Activated CD8-positive, alpha-beta memory T cell treated with anti-CD3 and anti-CD28 coated beads, Interleukin-2, amount 10 ng/mL, durations not matched to agents 7 days and 5 days (primary cell): ENCODE measurements at places on chromosomes 12 and 14.

DNA sequence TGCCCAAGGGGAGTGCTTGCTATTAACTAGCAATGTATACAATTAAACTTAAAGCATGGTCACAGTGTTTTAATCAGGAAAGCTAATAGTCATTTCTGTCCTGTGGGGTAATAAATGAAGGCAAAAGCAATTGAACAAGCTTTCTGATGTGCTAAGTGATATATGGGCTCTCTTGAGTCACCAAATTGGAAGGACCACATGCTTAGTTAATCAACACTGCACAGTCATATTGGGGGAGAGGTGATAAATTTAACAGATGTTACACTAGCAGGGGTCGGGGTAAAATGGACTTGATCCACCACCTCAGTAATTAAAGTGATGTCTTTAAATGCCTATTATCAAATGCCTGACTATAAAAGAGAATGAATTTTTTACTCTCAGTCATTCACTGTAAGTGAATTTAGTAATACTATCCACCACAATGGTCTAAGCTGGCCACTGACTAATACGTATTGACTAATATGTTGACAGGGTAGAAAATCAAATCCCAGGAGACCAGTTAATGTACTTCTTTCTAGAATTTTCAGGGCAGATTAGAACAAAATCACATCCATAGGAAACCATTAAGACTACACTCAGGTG, 736.3 kb downstream of the RPS29 start:
- no peaks in the 10 kb centered on the region for H3K27me3 ChIP-seq
- no peak overlapping the region for H3K4me3 ChIP-seq
- H3K27ac ChIP-seq, result no peak overlapping the region
- H3K4me1 ChIP-seq, result no peaks in the 10 kb centered on the region

DNA sequence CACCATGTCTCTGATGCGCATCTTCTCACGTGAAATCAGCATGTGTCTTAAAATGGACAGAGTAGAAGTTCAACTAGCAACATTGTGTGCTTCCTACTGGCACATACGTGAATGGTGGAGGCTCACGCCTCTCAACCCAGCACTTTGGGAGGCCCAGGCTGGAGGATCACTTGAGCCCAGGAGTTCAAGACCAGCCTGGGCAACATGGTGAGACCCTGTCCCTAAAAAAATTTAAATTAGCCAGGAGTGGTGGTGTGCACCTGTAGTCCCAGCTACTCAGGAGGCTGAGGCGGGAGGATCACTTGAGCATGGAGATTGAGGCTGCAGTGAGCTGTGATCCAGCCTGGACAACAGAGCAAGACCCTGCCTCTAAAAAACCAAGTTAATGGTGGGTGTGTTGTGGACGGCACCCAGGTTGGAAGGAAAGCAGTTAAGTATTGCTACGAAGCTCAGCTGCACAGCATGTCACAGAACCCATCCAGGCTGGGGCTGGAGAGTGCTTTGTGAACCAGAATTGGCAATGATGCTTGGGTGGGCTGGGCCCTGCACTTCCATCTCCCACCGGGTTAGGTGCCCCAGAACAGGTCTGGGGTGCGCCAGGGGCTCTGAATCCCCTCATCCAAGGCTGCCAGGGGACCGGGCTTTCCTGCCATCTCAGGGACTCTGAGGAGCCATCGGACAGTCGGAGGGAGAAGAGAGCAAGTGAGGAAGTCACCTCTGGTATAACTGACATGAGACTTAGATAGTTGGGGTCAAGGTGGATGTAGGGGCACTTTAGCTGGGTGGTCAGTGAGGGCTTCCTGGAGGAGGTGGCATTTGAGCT, 33.0 kb upstream of the ULK1 start:
- no peak overlapping the region for H3K4me3 ChIP-seq
- DNase-seq, result no peak
- H3K27ac ChIP-seq, result no peak overlapping the region
- H3K4me1 ChIP-seq, result peaks cover 9% of the 10 kb centered on the region
- no peaks in the 10 kb centered on the region for H3K36me3 ChIP-seq

DNA sequence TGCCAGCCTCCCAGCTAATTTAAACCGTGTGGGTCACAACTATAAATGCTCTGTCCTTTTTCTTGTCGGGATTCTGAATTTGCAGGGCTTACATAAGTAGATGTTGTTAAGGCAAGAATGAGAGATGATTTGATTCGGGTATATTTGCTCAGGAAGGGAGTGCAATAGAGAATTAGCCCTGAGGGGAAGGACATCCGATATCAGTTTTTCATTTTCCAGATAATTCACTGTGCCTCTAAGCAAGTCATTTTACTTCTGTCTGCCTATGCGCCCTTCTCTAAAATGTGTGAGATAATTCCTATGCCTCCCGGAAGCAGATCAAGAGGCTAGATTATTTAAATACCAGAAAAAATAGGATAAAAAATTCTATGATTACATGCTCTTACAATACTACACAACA, 300.5 kb downstream of the RMST start:
- H3K36me3 ChIP-seq, result no peaks in the 10 kb centered on the region
- no peak overlapping the region for H3K4me3 ChIP-seq
- H3K27me3 ChIP-seq, result no peaks in the 10 kb centered on the region
- H3K4me1 ChIP-seq, result no peaks in the 10 kb centered on the region

DNA sequence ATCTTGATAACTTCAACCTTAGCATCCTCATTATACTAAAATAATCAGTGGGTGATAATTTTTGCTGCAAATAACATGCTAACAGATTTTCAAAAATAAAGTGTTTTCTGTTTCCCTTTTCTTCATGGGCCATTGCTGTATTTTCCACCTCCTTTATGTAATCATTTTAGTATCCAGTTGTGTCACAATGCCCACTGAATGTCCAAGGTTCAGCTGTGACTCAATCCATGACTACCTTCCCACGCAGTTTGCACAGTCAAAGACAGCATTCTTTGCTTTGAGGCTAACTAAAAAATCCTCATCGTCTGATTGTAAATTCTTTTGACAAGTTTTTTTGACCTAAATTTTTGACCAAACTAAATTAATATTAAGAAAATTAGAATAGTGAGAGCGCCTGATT, 474.1 kb downstream of the FLRT2 start:
- DNase-seq, result no peak
- H3K27ac ChIP-seq, result no peak overlapping the region
- H3K27me3 ChIP-seq, result no peaks in the 10 kb centered on the region
- no peak overlapping the region for H3K4me3 ChIP-seq

DNA sequence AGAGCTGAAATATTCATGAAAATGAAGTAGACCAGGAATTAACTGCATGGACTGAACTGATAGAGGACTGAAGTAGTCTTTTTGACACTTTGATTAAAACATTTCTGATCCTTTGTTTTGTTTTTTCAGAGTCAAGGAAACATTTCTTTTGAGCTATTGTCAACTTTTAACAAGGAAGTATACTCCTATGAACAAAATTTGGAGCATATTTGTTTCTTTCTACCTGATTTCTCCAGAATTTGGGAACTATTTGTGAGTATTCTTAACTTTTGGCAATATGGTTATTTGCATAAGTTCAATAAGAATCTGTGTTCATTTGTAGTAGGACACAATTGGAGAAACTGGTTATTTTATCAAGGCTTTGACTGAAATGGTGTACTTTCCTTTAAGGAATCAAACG, 71.3 kb upstream of the HECTD1 start:
- peaks cover 12% of the 10 kb centered on the region for H3K4me1 ChIP-seq
- H3K27ac ChIP-seq, result no peak overlapping the region
- H3K36me3 ChIP-seq, result peaks cover 12% of the 10 kb centered on the region
- DNase-seq, result no peak
- H3K27me3 ChIP-seq, result no peaks in the 10 kb centered on the region
- H3K4me3 ChIP-seq, result no peak overlapping the region

DNA sequence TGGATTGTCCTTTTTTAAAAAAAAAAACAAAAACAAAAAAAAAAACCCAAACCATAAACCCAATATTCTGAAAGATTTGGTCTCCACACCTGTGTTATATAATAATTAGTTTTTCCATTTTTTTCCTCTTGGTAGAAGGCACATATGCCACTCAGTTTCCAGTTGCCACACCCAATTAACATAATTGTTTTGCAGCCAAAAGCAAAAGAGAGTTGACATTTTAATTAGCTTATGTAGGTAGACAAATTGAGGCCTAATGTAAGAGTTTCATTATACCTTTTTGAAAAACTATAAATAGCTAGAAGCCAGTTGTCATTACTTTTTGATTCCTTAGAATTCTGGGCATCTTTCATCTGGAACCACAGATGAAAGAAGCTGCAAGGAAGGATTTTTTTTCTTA, 21.0 kb downstream of the PTPN11 start:
- no peaks in the 10 kb centered on the region for H3K27me3 ChIP-seq
- no peaks in the 10 kb centered on the region for H3K36me3 ChIP-seq
- H3K4me1 ChIP-seq, result peaks cover 6% of the 10 kb centered on the region
- no peak for DNase-seq
- H3K27ac ChIP-seq, result no peak overlapping the region

DNA sequence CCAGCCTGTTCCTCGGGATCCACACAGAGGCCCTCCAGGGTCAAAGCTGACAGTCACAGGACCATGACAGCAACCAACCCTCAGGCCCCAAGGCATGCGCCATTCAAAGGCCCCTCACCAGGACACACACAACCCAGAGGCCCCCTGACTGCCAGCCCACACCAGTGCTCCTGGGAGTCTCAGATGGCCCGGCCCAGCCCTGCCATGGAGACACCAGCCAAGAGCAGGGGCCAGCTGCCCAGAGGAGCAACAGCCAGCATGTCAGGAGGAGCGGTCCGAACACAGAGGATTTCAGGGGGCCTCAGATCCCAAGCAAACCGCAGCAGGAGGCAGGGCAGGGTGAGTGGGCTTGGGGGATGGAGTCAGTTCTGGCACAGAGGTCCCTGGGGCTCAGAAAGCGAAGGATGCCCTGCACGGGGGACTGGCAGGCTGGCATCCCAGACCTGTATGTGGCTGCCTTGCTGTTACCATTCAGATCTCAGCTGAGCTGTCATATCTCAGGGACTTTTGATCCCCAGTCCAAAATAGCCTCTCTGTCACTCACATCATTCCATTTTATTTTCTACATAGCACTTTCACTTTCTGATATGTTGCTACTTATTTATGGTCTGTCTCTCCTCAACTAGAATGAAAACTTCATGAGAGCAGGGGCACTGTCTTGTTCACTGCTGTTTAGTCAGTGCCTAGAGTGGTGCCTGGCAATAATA, 4.8 kb downstream of the TMEM229B start:
- H3K4me3 ChIP-seq, result no peak overlapping the region
- no peak overlapping the region for H3K27ac ChIP-seq

DNA sequence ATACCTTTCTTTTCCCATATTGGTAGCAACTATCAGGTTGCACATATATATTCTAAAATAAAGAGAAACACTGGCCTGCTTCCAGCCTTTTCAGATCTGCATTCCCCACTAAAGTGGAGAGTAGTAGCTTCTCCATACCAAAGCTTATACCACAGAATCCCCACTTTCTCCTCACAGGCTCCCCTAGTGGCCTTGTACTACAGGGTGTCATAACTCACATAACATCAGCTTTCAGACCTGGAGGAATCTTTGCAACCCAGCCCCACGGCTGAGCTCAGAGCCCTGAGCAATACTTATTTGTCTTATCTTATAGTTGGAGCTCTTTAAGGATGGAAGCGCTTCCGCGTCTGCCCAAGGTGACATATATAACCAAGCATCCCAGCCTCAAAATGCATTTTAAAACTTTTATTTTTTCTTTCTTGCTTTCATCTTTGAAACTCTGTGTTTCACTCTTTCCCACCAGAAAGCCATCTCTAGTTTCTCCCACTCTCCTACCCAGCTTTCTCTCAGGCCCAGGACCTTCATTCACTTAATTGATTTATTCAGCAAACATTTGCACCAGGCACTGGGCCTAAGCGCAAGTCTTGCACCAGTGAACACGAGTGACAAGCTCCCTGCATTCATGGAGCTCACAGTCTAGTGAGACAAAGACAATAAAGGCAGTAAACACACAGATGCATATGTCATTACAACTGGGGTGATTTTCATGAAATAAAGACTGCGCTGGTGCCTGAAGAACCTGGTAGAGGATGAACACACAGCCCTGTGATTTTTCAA, 254.7 kb downstream of the IPO8 start:
- no peak overlapping the region for H3K4me3 ChIP-seq
- no peaks in the 10 kb centered on the region for H3K36me3 ChIP-seq
- H3K27me3 ChIP-seq, result no peaks in the 10 kb centered on the region
- H3K4me1 ChIP-seq, result no peaks in the 10 kb centered on the region
- no peak overlapping the region for H3K27ac ChIP-seq

- H3K4me1 ChIP-seq, result no peaks in the 10 kb centered on the region
- peaks cover 1% of the 10 kb centered on the region for H3K36me3 ChIP-seq
- no peaks in the 10 kb centered on the region for H3K27me3 ChIP-seq
- H3K4me3 ChIP-seq, result no peak overlapping the region
- no peak overlapping the region for H3K27ac ChIP-seq
Measured at GRCh38 chr12:56391721-56392120, 29.1 kb upstream of the APOF start.

DNA sequence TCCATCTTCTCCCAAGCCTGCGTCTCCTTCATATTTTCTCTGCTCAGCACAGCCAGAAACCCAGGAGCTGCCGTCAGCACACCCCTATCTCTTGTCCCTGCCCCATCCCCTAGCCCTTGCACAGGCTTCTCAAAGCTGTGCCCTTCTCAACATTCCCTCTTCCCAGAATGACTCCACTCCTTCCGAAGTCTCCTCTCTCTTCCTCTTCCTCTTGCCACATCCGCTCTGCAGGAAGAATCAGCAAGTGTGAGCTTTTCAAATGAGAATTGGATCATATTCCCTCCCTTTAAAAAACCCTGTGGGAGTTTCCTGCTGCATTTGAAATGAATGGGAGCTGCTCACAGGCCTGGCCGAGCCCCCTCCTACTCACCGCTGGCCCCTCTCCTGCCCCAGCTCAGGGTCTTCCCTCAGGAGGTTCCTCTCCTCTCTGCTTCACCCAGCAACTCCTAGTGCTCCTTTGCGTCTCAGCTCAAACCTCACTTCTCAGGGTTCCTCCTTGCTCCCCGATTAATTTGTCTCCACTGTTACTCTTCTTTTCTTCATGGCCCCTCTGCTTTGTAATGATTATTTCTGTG, 528.5 kb upstream of the CCDC196 start:
- H3K27me3 ChIP-seq, result peaks cover 2% of the 10 kb centered on the region
- peaks cover 1% of the 10 kb centered on the region for H3K36me3 ChIP-seq
- DNase-seq, result no peak
- no peak overlapping the region for H3K4me3 ChIP-seq
- H3K4me1 ChIP-seq, result peaks cover 24% of the 10 kb centered on the region

DNA sequence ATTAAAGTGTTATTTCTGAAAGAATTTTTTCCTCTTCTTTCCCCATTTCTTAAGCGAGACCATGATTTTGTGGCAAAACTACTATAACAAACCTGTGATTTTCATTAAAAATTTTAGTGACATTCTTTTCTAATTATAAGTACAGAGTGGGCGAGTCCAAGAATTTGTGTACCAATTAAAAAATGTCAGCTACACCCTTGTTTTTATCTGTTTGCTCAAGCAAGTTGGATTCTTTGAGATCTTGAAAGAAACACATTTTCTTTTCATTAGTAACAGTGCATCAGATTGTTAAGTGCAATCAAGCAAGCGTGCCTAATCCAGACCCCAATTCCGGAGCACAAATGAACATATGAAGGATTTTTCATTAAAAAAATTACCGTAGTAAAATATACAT, 338.8 kb upstream of the DDHD1 start:
- H3K4me3 ChIP-seq, result no peak overlapping the region
- no peak for DNase-seq
- H3K27ac ChIP-seq, result no peak overlapping the region
- H3K27me3 ChIP-seq, result peaks cover 8% of the 10 kb centered on the region
- no peaks in the 10 kb centered on the region for H3K36me3 ChIP-seq
- no peaks in the 10 kb centered on the region for H3K4me1 ChIP-seq
